ENCODE measurements at places on chromosomes 1 and 21. TPM values are rescaled to one million over a fixed set of nuclear protein-coding genes. Genes with fewer than 3 reads are reported as not detected.

Gene NBL1
- total RNA-seq: 20.0 TPM

GRCh38 chr1:177432897-177433296 lies 262.1 kb downstream of the BRINP2 start:
- DNase-seq: no peak

GRCh38 chr1:19466112-19466561 lies 19.2 kb downstream of the CAPZB start:
- no peak for DNase-seq

DNA sequence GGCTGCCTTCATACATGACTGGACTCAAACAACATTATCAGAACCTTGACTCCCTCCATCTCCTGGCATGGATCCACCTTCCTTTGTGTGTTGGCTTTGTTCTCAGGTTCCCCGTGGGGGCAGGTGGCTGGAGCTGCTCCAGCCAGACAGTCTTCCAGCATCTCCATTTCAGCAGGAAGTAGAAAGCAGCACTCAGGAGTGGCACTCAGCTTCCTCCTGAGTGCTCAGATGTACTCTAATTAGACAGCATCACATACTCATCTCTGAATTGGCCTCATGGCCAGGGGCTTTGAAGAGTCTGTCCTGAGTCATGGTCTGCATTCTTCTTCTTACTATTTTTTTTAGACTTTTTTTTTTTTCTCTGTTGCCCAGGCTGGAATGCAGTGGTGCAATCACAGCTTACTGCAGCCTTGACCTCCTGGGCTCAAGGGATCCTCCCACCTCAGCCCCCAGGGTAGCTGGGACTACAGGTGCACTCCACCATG lies 27.9 kb downstream of the OVAAL start:
- no peak for DNase-seq

- DNase-seq: no peak
Observed at GRCh38 chr1:25685938-25686665, 69.5 kb downstream of the MAN1C1 start.

GRCh38 chr1:51928896-51929295 lies 50.4 kb upstream of the NRDC start:
- DNase-seq: no peak
